Lower lobe of right lung (tissue), 2 donors: ENCODE measurements at places on chromosomes 4 and X.
A peak's percentile ranks its signal among the peaks of the same experiment; 100 is the strongest.

DNA sequence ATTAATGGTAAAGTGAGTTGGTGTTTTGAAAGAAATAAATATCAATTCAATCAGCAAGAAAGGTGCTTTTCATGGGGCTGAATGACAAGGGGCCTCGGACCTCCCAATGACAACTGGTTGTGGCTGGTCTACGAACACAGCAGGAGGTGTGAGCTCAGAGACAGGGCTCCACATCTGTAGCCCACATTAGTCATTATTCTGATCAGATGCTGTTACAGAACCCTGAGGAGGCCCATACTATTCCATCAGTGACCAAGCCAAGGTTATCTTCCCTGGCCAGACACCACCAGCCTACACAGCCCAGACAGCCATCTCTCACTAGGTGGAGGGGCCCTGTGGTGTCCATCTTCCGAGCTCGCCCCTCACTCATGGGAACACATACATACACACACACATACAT is 168.8 kb downstream of the SH3KBP1 start:
- DNase-seq = no peak

- DNase-seq = no peak
Observed at GRCh38 chr4:38759113-38759789, 23.5 kb downstream of the TLR10 start.

DNA sequence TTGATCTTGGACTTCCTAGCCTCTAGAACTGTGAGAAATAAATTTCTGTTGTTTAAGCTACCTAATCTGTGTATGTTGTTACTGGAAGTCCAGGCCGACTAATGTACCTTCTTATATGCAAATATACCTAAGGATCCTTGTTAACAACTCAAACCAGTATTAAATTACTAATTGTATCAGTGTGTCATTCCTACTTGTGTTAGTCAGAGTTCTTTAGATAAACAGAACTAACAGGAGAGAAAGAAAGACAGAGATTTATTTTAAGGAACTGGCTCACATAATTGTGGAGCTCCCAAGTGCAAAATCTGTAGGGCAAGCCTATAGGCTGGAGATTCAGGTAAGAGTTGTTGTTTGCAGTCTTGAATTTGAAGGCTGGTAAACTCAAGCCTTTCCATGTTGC is 120.0 kb downstream of the ADGRL3 start:
- no peak for DNase-seq

- no peak for DNase-seq
Observed at GRCh38 chr4:75340561-75340960, 173.6 kb downstream of the RCHY1 start.

- peak; percentile 51 for DNase-seq
Observed at GRCh38 chr4:2745981-2746806, 9.9 kb downstream of the TNIP2 start.

GRCh38 chr4:142120921-142121320 is 484.5 kb downstream of the IL15 start:
- DNase-seq = no peak

DNA sequence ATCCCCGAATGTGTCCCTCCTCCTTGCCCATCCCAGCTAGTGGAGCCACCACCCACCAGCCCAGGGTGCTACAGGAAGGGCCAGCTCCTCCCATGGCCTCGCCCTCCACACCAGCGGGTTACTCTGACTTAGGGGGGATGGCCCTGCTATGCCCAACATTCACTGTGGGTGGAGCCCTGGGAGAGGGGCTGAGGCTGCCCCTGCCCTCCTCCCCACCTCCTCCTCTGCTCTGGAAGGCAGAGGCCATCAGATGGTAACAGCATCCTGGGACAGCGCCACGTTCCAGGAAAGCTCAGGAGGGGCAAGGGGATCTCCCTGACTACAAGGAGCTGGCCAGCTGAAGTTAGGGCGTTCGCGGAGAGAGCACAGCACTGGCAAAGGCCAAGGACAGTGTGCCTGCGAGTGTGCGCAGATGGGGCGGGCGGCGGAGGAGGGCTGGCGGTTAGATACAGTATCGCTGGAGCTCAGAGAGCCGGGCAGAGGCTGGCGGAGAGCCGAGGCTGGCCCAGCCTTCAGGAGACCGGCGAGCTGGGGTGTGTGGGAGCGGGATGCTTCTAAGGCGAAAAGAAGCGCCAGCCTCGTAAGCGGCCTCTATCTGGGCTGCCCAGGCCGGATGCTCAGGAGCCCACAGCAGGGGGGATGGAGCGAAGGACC is 1.5 kb downstream of the JAKMIP1 start:
- no peak for DNase-seq

DNA sequence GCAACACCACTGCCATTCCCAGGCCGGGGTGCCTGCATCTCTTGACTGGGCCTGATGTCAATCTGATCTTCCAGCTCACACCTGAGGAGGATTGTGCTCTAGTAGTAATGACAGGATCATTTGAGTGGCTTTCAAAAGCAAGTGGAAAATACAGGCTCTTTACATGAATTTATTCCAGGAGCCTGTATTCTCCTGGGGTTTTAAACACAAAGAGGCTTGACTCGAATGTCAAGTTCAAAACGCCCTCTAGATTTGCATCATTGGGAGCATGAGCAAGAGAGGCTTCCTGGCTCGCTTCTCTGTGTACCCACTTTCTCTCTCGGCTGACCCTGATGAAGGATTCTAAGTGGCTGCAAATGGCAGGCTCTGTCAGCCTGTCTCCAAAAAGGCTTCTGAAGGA is 199.5 kb upstream of the PUDP start:
- no peak for DNase-seq

GRCh38 chr4:1325681-1326635 is 21.1 kb upstream of the UVSSA start:
- DNase-seq = peak; percentile 25

GRCh38 chr4:127771535-127772275 is 10.4 kb upstream of the HSPA4L start:
- DNase-seq = no peak

GRCh38 chr4:30380404-30380998 is 339.7 kb upstream of the PCDH7 start:
- DNase-seq = no peak

DNA sequence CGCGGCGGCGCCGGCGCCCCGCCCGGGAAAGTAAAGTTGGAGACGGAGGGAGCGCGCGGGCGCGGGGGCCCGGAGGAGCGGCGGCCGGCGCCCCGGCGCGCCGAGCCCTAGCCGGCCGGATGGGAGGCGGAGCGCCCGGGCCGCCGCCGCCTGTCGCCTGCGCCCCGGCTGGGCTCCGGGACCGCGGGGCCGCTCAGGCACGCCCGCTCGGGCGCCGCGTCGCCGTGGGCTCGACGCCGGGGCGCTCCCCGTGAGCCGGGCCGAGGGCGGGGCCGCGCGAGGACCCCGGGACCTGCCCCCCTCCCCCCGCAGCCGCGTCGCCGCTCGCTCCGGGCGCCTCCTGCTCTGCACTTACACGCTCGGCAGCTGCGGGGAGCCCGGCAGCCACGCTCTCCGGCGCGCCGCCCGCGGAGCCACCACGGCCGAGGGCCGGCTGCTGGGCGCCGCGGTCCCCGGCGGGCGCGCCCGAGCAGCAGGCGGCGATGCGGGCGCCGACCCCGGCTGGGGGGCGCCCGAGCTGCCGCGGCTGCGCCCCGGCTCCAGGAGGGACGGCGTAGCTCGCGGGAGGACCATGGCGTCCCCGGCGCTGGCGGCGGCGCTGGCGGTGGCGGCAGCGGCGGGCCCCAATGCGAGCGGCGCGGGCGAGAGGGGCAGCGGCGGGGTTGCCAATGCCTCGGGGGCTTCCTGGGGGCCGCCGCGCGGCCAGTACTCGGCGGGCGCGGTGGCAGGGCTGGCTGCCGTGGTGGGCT is at the start of gene ADRA2C:
ADRA2C (plus strand) TSS at position 350 of the 749 bp plus-strand sequence; CDS start at position 572, 222 bp downstream.
- no peak for DNase-seq

DNA sequence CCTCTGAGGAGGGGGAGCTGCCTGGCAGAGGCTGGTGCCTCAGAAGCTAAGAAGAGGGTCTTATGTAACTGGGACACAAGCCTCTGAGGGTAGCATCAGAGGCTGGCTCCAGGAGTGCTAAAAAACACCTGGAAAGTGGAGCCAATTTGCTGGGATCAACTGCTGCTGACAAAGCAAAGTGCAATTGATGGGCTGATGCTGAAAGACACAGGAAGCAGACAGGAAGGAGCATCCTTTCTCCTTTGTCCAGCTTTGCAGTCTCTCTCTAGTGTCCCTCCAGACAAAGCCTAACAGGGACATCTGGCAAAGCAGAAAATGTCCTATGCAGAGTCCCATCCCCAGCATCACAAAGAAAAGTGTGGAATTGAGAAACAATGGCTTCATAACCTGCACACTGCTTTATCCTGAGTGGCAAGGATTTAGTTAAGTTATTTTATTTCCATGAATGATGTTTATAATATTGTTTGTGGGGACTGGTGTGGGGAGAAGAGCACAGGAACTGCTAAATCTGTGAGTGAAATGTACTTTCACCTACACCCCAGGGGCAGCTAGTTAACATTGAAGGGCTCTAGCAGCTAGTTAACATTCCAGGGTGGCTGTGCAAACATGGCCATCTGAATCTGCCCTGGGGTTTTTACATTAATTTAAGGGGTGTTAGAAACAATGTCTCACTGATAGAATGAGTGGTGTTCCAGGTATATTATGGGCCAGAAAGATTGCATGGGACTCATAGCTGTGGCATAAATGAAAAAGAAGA is 25.6 kb upstream of the MBTPS2 start:
- no peak for DNase-seq

DNA sequence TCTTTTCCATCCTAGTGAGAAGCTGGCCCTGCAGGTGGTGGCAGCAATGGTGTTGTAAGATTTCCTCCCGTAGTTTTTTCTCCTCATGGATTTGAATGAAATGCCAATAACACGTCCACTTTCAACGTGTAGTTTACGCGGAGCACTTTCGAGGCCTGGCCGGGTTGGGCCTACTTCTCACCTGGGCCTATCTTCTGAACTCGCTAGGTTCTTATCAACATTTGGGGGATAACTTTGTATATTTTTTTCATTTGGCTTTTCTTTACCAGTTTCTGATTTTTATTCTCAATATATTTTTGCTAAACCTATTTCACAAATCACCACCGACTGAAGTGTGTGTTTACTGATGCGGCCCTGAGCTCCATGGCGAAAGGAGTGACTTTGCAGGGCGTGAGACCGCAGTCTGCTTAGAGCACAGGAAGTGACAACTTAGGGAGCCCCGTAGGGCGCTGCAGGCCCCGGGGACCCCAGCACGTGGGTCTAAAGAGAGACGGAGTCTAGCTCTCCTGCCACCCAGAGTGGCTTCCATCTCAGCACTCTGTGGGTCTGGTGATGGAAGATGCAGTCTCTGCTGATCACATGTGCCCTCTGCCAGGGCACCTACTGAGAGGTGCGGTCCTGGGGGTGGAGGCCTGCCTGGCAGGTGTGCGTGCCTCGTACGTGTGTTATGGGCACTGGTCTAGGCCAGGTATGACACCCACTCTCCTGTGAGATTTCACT is 29.1 kb downstream of the NELFA start:
- DNase-seq = no peak

DNA sequence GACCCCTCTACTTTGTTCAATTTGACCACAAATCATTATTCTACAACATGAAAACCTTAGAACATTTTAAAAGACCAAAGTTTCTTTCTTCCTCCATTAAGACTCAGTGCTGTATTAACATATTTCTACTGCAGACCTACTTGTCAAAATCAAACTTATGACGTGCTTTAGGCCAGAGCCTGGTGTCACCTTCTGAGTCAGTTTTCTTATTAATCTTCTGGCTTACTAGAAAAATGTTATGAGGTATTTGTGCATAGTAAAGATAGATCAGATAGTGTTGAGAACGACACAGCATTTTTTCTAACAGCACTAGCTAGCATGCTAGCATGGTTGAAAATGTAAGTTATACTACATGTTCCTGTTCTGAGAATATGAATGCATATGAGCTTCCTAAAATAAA is 333.6 kb upstream of the FAM241A start:
- no peak for DNase-seq
